Stimulated activated CD4-positive, alpha-beta T cell treated with anti-CD3 and anti-CD28 coated beads, Interleukin-1b, Interleukin-23, amount 100 ng/mL, for 1 hour (primary cell): ENCODE measurements at places on chromosomes 4 and X.

DNA sequence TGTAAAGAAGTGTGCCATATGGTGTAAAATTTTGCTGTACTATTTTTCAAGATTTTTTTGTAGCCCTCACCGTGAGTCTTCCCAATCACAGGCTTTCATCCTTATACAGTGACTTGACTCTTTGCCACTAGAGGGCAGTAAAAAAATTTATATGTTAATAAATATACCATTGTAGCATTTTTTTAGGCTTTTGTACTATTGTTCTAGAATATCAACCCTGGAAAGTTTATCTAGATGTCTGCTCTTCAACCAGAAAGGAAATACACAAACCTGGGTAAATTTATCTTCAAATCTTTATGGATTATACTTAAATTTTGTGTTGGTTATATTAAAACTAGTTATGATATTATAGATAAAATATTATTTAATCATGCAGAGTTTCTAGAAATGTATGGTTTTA, 235.3 kb downstream of the TENM3 start:
- no peak for DNase-seq

DNA sequence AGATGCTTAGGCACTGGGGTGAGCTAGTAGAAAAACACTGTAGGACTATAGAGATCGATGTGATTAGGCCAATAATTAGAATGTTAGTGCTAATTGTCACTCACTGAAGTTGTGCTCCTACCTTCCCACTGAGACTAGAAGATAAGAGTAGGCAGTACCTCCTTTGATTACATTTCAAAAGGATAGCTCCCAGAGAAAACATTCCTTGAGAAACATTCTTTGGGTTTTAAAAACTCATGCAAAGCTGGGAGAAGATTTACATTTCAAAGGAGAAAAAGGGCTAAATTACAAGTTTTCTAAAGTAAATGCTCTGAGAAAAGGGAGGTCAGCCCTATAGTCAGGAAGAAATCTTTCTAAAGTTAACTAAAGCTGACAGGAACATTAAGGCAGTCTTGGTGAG, 860.3 kb upstream of the NDST4 start:
- DNase-seq = no peak

- DNase-seq = no peak
These were observed 289.5 kb upstream of the BOD1L1 start for GRCh38 chr4:13917015-13917414.

GRCh38 chrX:142238536-142238935, 33.4 kb upstream of the MAGEC2 start:
- DNase-seq = no peak

GRCh38 chrX:17617806-17618205, 119.5 kb upstream of the SCML1 start:
- no peak for DNase-seq

GRCh38 chrX:118025226-118025625, 91.4 kb downstream of the KLHL13 start:
- no peak for DNase-seq

DNA sequence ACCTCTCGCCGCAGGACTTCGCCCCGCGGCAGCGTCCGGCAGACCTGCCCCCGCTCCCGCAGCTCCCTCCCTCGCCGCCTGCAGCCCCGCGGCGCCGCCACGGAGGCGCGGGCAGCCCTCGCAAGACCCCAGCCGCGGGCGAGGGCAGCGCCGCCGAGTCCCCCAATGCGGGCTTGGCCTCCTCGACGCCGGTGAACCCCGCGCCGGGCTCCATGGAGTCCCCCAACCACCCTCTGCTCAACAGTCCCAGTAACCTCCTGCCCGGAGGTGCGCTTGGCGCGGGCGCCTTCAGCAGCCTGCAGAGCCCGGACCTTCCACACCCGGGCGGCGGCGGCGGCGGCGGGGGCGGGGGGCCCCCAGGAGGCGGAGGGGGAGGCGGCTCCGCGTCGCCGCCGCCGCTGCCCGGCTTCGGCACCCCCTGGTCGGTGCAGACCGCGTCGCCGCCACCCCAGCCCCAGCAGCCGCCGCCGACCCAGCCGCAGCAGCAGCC, 1.2 kb downstream of the CPEB2 start:
- DNase-seq = peak; percentile 41
